CD4-positive, alpha-beta T cell (primary cell): ENCODE measurements at places on chromosomes 13 and 19.

GRCh38 chr13:44142941-44143665 lies 230.5 kb upstream of the SERP2 start:
- DNase-seq, result no peak

DNA sequence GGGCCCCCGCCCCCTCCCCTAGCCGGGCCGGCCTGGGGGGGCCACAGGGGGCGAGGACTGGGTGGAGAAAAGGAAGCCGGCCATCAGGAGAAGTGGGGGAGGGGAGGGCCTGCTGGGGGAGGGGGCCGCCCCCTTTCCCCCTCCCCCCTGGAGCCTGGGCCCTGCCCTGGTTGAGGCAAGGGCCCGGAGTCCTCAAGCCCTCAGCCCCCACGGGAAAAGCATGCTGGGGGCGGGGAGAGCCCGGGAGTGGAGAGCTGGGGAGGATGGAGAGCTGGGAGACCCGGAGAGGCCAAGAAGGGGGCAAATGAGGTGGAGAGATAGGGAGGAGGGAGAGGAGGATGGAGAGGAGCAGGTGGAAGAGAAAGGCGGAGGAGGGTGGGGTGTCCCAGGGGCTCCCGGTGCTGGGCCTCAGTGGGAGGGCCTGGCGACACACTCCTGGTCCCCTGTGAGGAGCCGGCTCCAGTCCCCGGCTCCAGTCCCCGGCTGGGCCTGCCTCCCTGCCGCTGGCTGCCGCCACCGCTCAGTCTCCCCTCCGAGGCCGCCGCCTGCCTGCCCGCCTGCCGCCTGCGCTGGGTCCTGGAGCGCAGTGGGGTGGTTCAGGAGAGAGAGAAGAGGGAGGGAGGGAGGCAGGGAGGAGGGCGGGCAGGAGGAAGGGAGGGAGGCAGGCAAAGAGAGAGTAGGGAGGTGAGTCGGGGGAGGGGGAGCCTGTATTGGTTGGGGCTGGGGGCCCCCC lies at the start of gene GRIK5:
GRIK5 (minus strand) TSS at position 588 of the 733 bp plus-strand sequence. CDS start 4,436 bp downstream, outside the sequence.
- DNase-seq, result no peak

DNA sequence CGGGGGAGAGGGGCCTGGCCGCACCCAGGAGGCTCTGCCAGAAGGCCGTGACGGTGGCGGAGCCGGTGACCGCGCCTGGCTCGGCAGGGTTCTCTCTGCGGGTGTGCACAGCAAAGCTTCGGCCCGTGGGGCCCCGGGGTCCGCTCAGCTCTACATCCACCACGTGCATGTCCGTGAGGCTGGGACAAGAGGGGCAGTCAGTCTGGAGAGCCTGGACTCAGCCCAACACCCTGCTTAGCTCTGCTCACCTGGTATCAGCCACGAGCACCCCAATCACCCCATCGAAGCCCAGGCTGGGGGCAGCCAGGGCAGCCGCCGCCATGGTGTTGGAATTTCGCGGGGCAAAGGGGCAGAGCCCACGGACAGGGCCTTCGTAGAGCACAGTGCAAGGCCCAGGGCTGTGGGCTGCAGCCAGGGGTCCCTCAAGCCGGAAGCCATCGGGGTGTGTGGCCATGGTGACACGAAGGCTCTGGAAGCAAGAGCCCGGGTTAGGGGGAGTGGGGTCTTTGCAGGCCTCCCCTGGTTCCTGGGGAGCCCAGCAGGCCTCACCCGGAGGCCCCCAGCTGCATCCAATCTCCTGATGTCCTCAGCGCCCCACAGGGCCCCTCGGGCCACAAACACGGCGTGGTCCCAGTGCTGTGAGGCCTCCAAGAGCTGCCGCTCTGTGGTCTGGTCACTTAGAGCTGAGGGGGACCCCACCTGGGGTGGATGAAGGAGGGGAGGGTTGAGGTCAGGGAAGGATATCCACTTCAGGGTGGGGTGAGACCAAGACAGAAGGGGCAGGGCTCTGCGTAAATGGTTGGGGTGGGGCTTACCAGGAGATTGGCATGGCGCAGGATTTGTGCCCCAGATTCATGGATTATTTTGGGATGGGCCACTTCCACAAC lies 1.4 kb downstream of the ASPDH start:
- no peak for DNase-seq

DNA sequence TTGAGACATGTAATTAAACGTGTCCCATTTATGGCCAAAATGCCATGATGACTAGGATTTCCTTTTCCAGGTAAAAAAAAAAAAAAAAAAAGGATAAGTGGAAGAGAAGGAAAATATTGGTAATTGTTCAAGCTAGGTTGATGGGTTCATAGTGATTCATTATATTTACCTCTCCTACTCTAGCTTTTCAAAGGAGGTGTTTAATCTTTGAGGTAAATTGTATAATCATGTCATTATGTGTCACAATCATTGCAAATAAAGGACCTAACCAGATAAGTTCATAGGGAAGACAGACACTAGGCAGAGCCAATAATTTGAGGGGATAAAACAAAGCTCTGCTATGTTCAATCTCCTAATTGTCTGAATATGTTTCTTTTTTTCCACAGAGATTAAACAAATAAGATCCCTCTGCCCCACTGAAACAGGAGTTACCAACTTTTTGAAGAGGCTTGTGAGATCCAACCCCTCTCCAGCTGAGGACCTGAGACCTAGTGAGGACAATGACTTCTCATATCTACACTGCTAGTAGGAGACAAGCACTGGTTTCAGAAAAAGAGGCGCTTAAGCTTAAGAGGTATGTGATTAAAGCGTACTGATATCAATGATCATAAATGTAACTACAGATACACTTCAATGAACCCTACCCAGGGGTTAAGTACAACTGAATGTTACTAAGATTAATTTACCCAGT lies 61.4 kb downstream of the USP12 start:
- DNase-seq, result no peak

GRCh38 chr13:98199480-98199879 lies 22.4 kb upstream of the RNF113B start:
- DNase-seq, result no peak
